ENCODE measurements at places on chromosomes 7 and 10. TPM values are rescaled to one million over a fixed set of nuclear protein-coding genes. Genes with fewer than 3 reads are reported as not detected.

DNA sequence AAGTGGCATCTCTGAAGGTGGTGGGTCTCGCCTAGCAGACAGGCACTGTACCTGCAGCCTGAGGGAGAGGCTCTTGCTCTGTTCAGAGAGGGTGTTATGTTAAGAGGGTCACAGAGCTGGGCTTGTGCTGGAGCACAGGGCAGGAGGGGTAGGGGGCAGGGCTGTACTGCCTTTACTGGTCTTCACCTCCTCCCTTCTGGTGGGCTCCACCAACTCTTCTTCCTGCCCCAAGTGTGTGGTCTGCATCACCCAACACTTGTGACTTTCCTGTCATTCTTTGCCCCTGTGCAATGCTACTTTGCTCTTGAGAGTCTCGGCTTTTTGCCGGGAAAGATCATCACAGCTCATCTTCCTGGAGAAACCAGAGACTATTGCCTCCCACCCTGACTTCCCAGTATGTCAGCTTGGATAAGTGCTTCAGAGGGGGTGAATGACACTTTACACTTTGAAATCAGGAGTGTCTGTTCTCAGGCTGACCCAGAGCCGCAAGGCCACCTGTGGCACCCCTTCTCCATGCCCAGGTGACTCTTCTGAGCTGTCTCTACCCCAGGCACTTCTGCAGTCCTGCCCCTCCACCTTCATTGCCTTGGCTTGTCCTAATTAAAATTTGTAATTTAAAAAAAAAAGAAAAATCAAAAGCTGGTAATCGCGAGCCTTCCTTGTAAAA is 38.4 kb upstream of the IKZF1 start:
- no peak overlapping the region for H3K27ac ChIP-seq
- H3K36me3 ChIP-seq = no peaks in the 10 kb centered on the region
- no peak for DNase-seq
- H3K4me3 ChIP-seq = no peak overlapping the region
- no peaks in the 10 kb centered on the region for H3K27me3 ChIP-seq

DNA sequence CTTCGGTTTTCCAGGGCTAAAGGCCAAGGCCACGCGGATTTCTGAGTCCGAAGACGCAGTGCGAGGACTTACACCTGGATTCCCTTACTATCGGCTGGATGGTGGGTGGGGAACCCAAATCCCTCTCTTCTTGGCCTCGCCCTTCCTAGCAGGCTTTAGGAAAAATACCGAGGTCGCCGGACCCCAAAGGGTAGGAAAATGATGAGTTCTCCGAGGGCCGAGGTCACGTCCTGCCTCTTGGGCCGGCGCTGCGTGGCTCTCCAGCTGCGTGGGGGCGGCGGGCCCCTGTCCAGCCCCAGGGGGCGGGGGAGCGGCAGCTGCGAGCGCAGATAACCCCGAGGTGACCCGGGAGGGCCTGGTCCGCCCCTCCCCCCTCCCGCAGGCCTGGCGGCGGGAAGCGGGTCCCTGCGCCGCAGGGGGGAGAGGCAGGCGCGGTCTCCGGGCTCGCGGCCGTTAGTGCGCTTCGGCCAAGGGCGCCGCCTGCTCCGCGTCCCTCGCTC is 805 bp upstream of the HMX3 start:
- no peak for DNase-seq
- peaks cover 86% of the 10 kb centered on the region for H3K27me3 ChIP-seq
- no peaks in the 10 kb centered on the region for H3K36me3 ChIP-seq
- no peak overlapping the region for H3K27ac ChIP-seq
- no peak overlapping the region for H3K4me3 ChIP-seq

The ARMS2 gene
- not detected for total RNA-seq

- no peaks in the 10 kb centered on the region for H3K36me3 ChIP-seq
- DNase-seq = no peak
- no peak overlapping the region for H3K27ac ChIP-seq
Observed at GRCh38 chr7:69919426-69920111, 321.3 kb downstream of the AUTS2 start.

DNA sequence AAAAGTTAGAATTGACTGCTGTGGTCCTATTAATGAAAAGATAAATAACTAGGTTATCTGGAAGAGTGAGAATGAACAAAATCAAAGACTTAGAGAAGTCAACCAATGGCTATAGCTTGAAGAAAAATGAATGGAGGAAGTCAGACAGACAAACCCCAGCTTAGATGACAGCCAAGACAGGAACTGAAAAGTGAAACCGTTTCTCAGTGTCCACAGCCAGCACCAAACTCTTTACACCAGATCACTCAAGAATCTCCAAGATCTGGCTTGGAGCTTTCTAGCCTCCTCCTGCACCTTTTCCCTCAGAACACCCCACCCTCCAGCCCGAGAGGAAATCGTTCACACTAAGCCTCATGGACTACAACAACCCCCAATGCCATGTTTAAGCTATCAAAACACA is 167.0 kb downstream of the SFMBT2 start:
- no peaks in the 10 kb centered on the region for H3K27me3 ChIP-seq
- no peak for DNase-seq
- H3K4me3 ChIP-seq = no peak overlapping the region
- 0 out of 2 replicates have a peak, but pooled peaks cover 2% of the 10 kb centered on the region for H3K36me3 ChIP-seq
- no peaks in the 10 kb centered on the region for H3K4me1 ChIP-seq
- no peak overlapping the region for H3K27ac ChIP-seq

- DNase-seq = no peak
- no peaks in the 10 kb centered on the region for H3K4me1 ChIP-seq
- no peaks in the 10 kb centered on the region for H3K36me3 ChIP-seq
- no peak overlapping the region for H3K27ac ChIP-seq
- no peak overlapping the region for H3K4me3 ChIP-seq
- H3K27me3 ChIP-seq = no peaks in the 10 kb centered on the region
Observed at GRCh38 chr7:69908454-69908853, 310.2 kb downstream of the AUTS2 start.

- DNase-seq = no peak
- no peak overlapping the region for H3K4me3 ChIP-seq
- no peaks in the 10 kb centered on the region for H3K36me3 ChIP-seq
- H3K27me3 ChIP-seq = no peaks in the 10 kb centered on the region
Observed at GRCh38 chr10:82335831-82336230, 460.8 kb downstream of the NRG3 start.

DNA sequence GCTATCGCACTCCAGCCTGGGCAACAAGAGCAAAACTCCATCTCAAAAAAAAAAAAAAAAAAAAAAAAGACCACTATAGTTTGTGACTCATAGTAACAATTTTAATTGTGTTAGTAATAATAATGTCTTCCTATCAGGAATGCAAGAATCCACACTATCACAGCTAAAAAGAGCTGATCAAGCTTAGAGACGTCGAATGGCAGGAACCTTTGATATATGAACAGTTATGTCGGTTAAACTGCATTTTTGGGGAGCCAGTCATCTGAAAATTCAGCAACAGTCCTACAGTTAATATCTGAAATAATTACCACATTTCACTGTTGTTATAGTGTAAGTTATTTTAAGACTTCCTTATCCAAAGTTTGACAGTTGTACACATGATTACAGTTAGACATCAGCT is 8.8 kb downstream of the PHYH start:
- no peak overlapping the region for H3K4me3 ChIP-seq
- no peaks in the 10 kb centered on the region for H3K4me1 ChIP-seq
- H3K36me3 ChIP-seq = peaks cover 8% of the 10 kb centered on the region
- H3K27ac ChIP-seq = no peak overlapping the region
- H3K27me3 ChIP-seq = no peaks in the 10 kb centered on the region

DNA sequence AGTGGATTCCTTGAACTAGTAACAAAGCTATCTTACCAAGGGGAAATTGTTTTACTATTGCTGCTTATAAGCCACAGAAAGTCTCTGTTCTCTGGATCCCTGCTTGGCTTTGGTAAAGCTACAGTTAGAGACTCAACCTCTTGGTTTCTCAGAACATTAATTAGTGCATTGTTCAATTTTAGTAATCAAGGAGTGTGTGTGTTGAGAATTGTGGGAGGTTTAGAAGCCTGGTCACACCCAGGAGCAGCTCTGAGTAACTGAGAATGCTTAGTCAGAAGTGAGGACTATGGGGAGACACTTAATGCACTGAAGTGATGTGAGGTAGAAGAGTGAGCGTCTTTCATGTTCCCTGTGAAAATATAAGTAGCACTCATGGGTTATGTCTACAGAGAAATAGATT is 8.2 kb upstream of the ACTA2 start:
- H3K36me3 ChIP-seq = no peaks in the 10 kb centered on the region
- no peak overlapping the region for H3K4me3 ChIP-seq
- peaks cover 7% of the 10 kb centered on the region for H3K4me1 ChIP-seq
- DNase-seq = no peak
- no peak overlapping the region for H3K27ac ChIP-seq

The OPN1SW gene
- total RNA-seq = not detected

DNA sequence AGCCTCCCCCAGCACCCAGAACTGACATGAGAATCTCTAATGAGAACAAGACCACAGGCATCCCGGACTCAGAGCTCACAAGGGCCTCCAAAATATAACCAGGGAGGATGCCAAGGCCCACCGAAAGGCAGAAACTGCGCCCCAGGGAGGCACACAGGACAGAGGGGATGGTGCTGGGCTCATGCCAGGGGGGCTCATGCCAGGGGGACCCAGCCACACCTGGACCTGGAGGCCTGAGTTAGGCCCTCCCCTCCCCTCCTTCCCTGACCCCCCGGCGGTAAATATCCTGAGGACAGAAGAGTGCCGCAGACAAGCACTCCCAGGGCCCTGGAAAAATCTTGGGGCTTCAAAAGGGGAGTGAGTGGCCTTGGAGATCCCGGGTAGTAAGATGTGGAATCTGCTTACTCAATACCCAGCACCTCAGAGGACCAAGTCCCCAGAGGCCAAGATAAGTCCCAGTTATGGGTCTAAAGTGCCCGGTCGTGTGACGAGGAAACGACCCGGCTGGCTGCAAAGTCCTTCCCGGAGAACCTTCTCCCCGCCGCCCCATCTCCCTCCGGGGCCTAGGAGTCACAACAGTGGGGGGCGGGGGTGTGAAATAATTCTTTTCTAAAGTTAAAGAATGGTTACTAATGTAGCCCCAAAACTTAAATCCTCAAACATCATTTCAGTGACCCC is 11.9 kb downstream of the PDGFA start:
- no peaks in the 10 kb centered on the region for H3K27me3 ChIP-seq
- no peaks in the 10 kb centered on the region for H3K4me1 ChIP-seq
- DNase-seq = no peak
- 0 out of 2 replicates have a peak, but pooled peaks cover 4% of the 10 kb centered on the region for H3K36me3 ChIP-seq
- H3K27ac ChIP-seq = no peak overlapping the region
- H3K4me3 ChIP-seq = no peak overlapping the region

The LRRTM3 gene
- under 0.01 TPM for total RNA-seq
